ENCODE measurements at places on chromosomes 13 and 19.
A peak's percentile ranks its signal among the peaks of the same experiment; 100 is the strongest.

DNA sequence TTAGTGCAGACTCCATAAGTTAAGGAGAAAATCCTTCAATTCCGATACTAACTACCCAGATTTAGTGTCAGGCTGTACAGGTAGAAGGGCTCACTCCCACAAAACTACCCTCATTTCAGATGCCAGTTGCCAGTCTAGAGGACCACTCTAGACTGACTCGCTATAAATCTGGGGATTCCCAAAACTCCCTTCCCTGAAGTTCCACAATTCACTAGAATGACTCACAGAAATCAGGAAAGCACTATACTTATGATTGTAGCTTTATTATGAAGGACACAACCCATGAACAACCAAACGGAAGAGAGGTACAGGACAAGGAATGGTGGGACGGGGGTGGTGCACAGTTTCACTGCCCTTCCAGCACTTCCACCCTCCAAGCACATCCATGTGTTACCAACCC lies 321.2 kb downstream of the DIAPH3 start:
- DNase-seq, result no peak

- DNase-seq, result no peak
Measured at GRCh38 chr19:14943601-14944000, 2.3 kb downstream of the OR7C2 start.

- no peak for DNase-seq
Measured at GRCh38 chr19:42032431-42032830, 37.6 kb downstream of the GRIK5 start.

DNA sequence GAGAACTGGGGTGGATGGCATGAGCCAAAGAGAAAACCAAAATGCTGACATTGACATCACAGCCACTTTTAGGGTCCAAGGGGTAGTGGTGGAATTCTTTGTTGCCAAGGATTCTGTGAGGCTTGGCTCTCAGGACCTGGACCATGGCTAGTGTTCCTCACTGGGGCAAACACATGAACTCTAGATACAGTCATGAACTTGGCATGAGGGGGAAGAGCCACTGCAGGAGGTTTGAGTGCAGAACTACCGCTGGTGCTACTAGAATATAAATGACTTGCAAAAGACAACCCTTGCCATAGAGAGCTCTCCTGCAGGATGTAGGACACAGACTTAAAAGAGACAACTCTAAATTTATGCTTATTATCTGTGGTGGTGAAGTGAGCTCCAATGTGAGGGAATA lies 29.8 kb upstream of the FRY start:
- no peak for DNase-seq

GRCh38 chr19:33690378-33691029 lies 68.8 kb downstream of the CHST8 start:
- no peak for DNase-seq

GRCh38 chr13:27018344-27018861 lies 153.2 kb downstream of the USP12 start:
- no peak for DNase-seq

DNA sequence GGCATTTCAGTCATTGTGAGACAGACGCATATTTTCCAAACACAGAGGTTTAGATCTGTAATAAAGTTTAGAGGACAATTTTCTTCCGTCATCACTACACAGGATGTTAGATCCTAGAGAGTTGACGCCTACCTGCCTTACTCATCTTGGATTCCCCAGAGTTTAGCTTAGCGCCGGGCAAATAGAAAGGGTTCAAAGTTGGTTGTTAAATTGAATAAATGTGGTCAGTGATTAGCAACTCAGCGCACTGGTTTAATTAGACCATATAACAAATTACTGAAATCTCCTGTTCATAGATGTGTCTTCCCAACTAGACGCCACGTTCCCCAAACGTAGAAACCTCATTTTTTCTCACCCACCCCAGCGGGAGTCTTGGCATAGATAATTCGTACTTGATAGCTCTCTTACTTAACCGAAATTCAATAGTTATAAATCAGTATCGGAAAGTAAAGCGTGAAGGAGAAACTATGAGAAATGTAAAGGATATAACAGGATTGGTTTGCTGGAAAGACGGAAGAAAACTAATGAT lies 726 bp upstream of the UFM1 start:
- DNase-seq, result peak; percentile 9

DNA sequence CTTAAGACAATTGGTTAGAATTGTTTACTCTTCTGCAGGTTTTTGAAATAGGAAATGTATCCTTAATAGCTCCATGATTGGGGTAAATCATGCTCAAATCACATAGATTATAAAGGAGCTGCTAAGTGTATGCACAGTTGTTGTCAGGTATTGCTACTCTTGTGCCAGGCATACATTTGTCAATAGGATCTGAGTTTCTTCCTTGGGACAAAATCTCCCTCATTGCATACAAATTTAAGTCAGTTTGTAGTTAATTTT lies 109.3 kb upstream of the MLNR start:
- no peak for DNase-seq

- peak; percentile 68 for DNase-seq
Measured at GRCh38 chr19:29714953-29715700, at the start of gene C19orf12. C19orf12 (minus strand) TSS chr19:29715261; CDS start chr19:29708413, 6,848 bp downstream.

DNA sequence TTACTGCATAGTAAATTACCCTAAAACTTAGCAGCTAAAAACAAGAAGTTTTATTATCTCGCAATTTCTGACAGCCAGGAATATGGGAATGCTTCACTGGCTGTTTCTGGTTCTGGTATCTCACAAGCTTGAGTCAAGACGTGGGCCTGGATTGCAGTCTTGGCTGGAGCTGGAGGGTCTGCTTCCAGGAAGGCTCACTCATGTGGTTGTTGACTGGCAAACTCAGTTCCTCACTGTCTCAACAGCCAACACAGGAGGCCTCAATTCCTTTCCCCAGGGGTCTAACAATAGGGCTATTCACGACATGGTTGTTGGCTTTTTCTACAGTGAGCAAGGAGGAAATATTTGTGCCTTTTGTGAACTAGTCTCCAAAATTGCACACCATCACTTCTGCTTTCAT lies 146.3 kb downstream of the GPC5 start:
- no peak for DNase-seq

DNA sequence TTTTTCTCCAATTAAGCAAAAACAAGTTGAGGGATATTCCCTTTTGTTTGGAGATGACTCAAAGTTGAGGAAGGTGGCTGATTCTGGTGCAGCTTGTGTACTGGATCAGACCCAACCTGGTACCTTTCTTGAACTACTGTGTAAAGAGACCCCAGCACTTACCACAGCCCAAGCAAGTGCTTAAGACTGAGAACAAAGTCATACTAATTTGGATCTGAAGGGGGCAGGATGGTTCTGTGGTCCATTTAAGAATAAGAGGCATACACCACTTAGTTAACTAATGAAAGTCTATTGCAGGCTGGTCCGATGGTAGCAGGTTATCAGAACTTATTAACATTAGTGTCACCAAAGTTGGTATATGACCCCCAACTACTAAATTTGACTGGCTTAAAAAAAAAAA lies 6.3 kb downstream of the THSD1 start:
- DNase-seq, result no peak

- DNase-seq, result no peak
Measured at GRCh38 chr19:15672580-15673175, at the start of gene CYP4F12. CYP4F12 (plus strand) TSS chr19:15673087; CDS start chr19:15673530, 443 bp downstream.

DNA sequence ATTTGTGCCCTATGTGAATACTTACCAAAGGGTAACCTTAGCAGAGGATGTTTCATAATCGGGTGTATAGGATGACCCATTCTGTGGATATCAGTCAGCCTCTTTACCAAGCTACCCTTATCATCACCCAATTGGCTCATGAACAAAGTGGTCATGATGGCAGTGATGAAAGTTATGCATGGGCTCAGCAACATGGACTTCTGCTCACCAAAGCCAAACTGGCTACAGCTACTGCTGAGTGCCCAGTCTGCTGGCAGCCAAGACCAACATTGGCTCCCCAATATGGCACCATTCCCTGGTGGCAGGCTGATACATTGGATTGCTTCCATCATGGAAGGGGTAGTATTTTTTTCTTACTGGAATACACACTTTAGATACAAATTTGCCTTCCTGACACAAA lies 5.7 kb upstream of the ZNF461 start:
- DNase-seq, result no peak

DNA sequence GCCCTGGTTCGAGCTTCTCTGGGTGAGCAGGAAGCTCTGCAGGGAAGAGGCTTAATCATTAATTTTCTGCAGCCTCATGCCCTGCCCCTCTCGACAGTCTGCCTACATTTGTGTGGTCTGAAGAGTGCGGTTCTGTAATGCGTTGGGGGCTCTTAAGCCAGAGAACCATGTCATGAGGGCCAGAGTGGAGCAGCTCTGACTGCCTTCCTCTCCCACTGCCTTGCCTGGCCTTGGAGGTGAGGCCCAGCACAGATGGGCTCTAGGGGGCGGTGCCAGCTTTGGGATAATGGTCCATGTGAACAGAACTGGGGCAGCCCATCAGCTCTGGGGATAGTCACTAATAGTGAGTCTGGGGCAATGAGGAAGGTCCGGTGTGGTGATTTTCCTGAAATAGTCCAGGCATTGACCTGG lies 5.7 kb downstream of the FGF9 start:
- no peak for DNase-seq

GRCh38 chr19:7258041-7258839 lies 36.0 kb downstream of the INSR start:
- no peak for DNase-seq

GRCh38 chr19:23991170-23991569 lies 76.5 kb downstream of the ZNF726 start:
- no peak for DNase-seq

DNA sequence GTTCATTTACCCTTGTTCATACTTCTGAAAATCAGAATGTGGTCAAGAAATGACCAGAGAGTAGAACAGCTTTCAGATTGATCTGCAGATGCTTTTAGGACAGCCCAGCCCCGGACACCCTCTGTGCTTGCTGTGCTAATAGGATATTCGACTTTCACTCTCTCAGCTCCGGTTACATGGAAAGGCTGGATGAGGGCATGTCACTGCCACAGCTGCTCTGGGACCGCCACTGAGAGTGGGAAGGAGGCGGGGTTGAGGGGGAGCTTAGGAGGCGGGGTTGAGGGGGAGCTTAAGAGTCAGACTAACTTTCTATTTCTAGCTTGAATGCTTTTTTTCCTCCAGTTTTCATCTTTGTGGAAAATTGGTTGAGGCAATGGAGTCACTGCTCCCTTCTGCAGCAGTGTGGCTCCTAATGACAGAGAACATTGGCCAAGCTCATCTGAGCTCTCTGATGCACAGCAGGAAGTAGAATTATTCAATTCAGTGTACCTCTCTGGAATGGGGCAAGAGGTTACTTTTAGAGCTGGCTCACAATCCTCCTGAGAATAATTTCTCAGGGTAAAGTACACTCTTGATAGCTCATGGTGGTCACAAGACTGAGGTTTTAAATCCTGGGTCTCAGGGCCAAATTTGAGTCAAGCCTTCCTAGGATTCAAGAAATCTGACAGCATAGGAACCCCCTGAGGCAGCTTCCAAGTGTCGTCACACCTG lies 74.6 kb upstream of the NPAS1 start:
- no peak for DNase-seq

- no peak for DNase-seq
Measured at GRCh38 chr19:15330801-15331418, 1.4 kb downstream of the BRD4 start.

- no peak for DNase-seq
Measured at GRCh38 chr13:43143591-43143990, 120.2 kb downstream of the DNAJC15 start.

DNA sequence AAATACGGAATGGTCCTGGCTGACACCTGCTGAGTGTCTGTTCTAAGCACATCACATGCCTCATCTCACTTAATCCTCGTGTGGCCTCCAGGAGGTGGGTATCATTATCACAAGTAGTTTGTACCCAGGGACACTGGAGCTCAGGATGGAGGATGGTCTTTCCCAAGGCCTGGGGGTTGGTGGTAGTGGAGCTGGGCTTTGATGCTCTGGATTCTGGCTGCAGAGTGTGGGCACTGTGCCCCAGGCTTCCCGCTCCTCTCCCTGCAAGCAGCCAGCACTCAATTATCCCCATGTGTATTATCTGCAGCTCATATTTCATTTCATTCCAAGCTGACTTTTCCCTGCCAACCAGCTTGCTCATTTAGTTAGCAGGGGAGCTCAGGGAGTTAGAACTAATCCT lies 52.1 kb downstream of the SIAH3 start:
- DNase-seq, result no peak

DNA sequence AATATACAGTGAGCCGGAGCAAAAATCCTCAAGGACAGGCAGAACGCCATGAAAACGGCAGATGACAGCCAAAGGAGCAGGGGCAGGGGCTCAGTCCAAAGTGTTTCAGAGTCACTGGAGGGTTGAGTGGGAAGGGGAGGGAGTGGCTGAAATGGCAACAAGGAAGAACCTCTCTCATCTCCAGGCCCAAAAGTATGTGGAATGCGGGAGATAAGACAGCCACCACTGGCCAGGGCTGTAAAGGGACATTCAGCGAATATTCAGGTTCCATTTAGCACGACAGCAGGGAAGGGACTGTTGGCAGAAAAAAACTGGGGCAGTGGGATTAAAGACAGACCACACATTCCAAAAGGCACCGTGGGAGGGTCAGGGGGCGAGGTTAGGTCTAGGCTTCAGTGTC lies 48.4 kb downstream of the USPL1 start:
- no peak for DNase-seq

GRCh38 chr13:27921961-27922882 lies 2.4 kb downstream of the PDX1 start:
- DNase-seq, result no peak

DNA sequence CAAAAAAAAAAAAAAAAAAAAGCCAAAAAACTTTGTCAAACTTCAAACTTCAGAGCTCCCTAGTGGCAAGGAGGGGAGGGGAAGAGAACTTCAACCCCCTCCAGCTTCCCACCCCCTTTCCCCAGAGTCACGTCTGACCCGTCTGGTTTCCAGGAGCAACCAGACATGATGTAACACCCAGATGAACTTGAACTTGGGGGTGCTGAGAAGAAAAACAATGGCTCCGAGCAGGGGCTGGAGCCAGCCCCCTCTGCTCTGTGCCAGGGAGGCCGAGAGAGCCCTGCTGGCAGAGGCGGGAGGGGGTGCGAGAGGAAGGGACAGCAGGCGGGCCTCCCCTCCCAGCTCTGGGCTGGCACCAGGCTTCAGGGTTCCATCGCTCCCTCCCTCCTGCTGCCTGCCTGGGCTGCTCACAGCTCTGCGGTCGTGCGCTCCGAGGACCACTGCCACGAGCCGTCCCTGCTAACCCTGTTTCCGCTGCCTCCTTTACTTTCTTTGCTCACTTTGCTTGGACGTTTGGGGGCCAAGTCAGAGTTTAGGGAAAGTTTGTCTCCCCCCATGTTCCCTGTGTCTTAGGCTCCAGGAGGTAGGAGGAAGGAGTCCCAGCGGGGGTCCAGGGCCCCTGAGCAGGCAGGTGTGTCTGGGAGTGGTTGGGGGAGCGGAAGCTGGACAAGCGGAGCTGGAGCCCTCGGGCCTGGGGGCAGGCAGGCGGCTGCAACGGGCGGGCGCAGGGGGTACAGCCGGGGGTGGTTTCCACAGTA lies 11.1 kb downstream of the LYL1 start:
- no peak for DNase-seq

Measured in germinal center (tissue), 1 donor.